ENCODE measurements at places on chromosomes 7 and 10. TPM values are rescaled to one million over a fixed set of nuclear protein-coding genes. Genes with fewer than 3 reads are reported as not detected.

DNA sequence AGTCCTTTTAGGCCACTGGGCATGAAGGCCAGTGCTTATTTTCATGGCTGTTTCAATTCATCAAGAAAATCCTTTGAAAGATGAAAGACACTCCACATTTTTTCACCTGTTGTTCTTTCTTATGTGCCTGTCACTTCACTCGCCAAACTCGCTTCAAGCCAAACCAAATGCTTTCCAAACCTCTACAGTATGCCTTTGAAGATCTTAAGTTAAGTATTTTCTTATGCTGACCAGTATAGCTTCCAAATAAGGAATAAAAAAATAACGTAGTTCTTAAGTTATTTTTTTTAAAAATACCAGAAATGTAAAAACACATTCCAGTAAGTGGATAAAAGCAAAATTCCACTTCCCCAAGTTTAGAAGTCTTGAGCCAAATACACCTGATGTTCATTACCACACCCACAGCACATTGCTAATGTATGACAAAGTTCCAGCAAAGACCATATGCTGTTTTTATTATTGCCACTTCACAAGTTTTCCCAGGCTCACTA lies 186.1 kb downstream of the MTERF1 start:
- DNase-seq = no peak
- no peak overlapping the region for H3K4me3 ChIP-seq
- H3K36me3 ChIP-seq = no peaks in the 10 kb centered on the region
- H3K27me3 ChIP-seq = no peaks in the 10 kb centered on the region

DNA sequence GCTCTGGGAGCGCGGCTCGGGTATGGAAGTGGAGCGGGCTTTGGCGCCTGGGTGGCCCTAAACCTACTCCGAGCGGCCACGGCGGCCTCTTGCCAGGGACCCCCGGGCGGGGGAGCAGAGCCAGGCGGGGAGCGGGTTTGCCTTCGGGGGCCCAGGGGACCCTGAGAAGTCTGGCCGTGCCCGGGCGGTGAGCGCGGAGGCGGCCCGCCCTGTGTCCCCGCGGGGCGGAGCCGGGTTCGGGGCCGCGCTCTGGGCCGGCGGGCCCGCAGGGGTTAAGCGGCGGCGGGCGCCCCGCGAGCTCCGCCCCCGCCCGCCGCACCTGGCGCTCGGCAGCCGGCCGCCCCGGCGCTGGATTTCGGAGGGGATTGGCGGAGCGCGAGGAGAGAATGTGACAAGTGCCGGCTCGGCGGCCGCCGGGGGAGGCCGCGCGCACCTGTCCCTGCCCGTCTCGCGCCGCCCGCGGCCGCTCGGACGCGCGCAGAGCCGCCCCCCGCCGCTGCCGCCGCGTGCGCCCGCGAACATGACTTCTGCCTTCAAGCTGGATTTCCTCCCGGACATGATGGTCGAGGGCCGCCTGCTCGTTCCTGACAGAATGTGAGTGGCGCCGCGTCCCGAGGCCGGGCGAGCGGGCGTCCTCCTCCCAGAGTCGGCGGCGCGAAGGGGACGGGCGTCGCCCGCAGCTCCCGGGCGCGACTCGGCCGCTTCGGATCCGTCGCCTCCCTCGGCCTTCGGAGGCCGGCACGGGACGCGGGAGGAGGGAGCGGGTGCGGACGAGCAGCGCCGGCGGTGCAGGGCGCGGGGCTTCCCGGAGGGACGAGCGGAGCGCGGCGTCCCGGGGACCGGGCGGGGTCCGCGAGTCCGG lies at the start of gene CELF2:
Gene CELF2, plus strand, starts transcription at position 303 of the 862 bp plus-strand sequence. Its CDS starts 218 bp downstream, at position 521.
- no peaks in the 10 kb centered on the region for H3K27me3 ChIP-seq
- H3K4me1 ChIP-seq = no peaks in the 10 kb centered on the region
- peak within 1 kb of the TSS; percentile 29 for H3K27ac ChIP-seq
- H3K4me3 ChIP-seq = peak within 1 kb of the TSS; percentile 56

DNA sequence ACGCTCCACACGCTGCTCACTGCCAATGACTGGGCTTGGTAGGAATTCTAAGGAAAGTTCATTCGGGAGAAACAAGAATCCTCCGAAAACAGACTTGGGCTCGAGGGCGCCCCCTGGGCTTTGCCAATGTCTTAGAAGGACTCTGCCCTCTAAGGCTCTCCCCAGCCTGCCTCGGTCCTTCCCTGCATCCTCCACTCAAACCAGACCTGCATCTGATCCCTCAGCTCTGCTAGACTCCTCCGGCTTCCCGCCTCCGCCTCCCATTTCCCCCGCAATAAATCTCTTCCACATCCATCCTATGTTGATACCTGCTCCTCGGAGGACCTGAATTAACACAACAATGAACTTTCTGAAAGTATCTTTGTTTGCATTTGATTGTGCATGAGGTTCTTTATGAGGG lies 177.6 kb downstream of the PLPP4 start:
- H3K4me1 ChIP-seq = no peaks in the 10 kb centered on the region
- no peaks in the 10 kb centered on the region for H3K27me3 ChIP-seq
- H3K27ac ChIP-seq = no peak overlapping the region
- H3K36me3 ChIP-seq = no peaks in the 10 kb centered on the region

DNA sequence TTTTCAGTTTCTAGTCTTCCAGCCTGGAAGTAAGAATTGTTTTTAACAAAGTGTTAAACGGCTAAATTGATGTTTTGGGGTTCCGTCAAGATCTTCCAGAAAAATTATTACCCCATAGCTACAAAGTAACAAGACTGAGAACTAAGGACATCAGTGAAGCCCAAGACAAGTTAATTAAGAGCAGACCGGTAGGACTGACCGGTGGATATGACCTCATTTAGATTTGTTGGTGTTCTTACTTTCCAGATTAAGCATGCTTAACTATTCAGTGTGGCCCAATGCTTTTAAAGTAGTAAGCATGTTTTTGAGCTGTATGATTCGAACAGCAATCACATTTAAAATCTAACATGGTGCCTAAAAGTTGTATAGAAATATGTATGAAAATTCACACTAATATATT lies 73.1 kb upstream of the RPA3 start:
- H3K27me3 ChIP-seq = no peaks in the 10 kb centered on the region
- no peak overlapping the region for H3K27ac ChIP-seq
- no peak for DNase-seq
- no peak overlapping the region for H3K4me3 ChIP-seq

The ANKRD30A gene
- total RNA-seq = not detected

The SPRN gene
- total RNA-seq = not detected

Measured in aorta (tissue), 5 donors.